Kidney capillary endothelial cell (primary cell): ENCODE measurements at places on chromosomes 12 and 14.

DNA sequence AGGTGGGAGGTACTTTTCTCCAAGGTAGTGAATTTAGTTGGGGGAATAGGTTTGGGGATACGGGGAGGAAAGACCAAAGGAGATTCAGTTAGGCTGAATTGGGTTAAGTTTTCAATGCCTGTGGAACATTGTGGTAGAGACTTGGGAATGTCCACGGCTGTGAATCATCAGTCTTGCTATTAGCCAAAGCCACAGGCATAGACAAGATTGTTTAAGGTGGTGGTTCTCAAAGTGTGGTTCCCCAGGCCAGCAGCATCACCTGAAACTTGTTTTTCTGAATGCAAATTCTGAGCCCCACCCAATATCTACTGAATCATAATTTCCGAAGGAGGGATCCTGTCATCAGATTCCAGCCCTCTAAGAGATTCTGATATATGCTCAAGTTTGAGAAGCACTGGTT is 316.2 kb downstream of the EGLN3 start:
- DNase-seq, result no peak

DNA sequence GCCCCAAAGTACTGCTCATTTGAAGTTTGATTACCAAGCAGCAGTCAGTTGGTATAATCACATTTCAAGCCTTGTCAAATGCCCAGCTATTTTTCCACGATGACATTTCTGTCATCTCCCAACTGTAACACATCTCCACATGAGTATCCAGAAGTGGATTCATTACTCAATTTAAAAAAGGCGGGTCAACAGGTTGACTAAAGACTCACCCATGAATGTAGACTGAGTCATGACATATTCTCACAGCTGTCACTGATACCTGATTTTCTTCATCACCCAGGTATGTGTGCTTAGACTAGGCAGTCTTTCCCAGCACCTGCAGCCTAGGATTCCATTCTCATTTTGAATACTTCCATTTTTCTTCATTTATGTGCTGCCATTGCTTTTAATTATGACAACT is 75.1 kb upstream of the DBX2 start:
- DNase-seq, result no peak

DNA sequence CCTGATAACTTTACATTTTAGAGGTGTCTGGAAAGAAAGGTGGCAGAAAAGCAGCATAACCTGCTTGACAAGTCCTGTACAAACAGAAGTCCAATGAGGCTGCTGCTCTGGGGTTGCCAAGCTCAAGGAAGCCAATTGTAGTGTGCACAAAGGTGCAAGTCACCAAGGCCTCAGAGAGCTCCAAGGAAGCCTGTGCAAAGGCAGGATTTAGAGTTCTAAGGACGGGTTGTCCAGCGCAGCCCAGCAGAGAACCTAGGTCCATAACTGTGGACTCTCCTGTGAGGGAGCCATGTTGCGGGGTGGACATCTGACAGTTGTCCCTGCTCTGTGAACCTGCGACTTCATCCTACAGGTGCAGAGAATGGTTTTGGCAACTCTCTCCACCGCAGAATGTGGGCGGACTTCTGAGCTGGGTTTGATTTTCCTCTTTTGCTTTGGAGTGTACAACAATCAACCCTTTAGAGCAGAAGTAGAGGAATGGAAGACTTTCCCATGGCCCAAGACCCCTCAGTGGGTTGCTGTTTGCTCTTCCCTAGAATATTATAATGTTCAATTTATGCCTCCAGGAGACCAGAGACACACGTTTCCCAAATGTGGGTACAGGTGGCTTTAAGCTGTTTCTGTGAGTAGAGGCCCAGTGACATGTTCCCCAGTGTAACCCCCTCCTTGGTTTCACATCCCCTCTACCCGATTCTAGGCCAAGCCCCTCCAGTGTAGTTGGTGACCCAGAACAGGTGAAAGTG is 81.0 kb downstream of the ETV6 start:
- no peak for DNase-seq

GRCh38 chr14:30131581-30132097 is 204.0 kb upstream of the PRKD1 start:
- DNase-seq, result no peak

DNA sequence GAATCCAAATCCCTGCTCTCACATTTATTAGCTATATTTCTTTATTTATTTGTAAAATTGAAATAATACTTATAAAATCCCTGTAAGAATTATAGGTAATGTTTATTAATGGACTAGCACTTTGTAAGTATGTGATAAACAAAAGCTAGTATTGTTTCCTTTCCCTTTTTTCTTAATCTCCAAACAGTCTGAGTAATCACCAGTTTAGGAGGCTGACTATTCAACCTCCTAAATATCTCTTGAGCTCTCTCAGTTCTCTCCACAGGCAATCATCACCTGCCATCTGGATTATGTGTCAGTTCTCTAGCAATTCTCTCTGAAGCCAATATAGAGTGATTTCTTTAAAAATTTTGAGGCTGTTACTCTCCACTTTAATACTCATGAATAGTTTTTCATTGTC is 9.2 kb upstream of the LYZ start:
- DNase-seq, result no peak

DNA sequence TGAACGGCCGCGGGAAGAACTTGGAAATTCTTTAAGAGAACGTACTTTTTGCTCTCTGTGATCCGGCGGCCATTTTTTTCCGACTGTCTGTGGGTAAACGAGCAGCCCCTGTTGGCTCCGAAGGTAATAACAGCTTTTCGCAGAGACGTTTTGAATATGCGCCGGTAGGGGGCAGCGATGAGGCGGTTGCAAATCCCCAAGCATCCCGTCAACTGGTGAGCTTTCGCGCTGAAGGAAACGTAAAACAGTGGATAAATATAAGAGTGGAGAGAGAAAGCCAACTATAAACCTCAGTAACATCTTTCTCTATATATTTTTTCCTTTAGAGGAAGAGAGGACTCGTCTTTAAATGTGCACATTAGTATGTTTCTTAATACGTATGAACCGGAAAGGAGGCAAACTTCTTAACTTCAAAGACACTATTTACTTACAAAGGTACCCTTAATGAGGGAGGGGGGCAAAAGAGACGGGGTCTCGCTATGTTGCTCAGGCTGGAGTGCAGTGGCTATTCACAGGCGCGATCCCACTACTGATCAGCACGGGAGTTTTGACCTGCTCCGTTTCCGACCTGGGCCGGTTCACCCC is 9.6 kb upstream of the NEMF start:
- peak; percentile 87 for DNase-seq

DNA sequence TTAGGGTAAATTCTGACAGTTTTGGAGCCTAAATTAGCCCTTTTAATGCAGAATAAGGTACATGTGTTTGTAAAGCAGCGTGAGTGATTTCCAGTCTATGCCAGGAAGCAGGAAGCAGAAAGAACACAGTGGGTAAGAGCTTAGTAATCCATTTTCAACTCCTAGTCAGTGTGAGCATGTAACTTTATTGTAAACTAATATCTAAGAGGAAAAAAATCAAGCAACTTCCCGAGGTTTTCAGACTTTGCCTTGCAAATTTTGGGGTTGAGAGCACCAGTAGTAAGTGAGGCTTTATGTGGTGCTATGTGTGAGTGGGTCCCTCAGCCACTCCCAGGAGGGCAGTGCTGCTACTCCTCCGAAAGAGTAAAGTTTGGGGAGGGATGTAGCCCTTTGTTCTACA is 2.9 kb downstream of the CIPC start:
- DNase-seq, result peak; percentile 36

DNA sequence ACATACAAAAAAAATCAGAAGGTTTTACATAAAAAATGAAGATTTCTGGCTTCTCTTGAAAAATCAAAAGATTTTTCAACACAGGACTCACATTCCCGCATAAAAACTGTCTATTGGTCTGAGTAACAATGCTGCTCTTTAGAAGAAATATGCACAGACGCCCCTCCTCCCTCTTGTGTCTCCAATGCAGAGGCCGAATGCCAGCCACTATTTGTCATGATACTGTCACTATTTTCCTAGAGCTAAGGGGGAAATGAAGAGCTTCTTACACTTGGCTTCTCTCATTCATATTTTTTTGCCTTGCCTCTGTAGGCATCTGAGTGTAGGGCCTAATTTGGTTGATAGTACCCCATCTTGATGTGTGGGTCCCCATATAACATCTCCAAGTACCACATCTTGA is 98.0 kb downstream of the BBS10 start:
- DNase-seq, result peak; percentile 58

DNA sequence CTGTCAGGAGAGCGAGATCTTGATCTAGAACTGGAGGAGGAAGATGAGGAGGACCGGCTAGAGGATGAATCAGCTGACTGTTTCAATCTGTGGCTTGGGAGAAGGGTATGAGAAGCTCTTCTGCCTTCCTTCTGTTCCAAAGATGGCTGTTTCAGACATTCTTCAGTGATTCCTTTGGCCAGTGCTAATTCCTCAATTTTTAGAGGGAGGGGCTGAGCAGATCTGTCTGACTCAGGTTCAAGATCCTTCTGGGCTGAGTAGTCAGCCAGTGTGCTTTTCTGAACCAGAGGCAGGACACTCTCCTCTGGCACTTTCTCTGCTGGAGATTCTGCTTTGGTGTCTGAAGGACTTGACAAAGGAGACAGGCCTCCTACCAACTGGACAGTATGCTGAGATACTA is 15.2 kb downstream of the ACIN1 start:
- no peak for DNase-seq
